Gastrocnemius medialis (tissue), 4 donors: ENCODE measurements at places on chromosomes 2 and 18.

DNA sequence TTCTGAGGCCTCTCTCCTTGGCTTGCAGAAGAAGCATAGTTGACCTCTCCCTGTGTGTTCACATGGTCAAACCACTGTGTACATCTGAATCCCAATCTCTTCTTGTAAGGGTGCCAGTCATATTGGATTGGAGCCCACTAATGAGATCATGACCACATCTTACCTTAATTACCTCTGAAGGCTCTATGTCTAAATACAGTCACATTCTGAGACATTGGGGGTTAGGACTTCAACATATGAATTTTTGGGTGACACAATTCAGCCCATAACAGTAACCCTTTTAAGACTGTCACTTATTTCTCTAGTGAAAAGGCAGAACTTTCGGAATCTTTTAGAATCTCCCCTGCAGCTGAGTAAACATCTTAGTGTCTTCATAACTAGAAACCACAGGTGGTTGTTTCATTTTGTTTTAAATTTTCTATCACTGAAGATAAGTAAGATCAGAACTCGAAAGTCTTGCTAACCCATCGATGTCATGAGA is 33.3 kb downstream of the BMP10 start:
- H3K27ac ChIP-seq, result no peak overlapping the region
- H3K4me3 ChIP-seq, result no peak overlapping the region
- H3K27me3 ChIP-seq, result no peaks in the 10 kb centered on the region
- peaks cover 3% of the 10 kb centered on the region for H3K4me1 ChIP-seq

GRCh38 chr2:216492597-216493333 is 5.9 kb upstream of the RPL37A start:
- H3K27me3 ChIP-seq, result no peaks in the 10 kb centered on the region
- H3K36me3 ChIP-seq, result no peaks in the 10 kb centered on the region
- no peak for DNase-seq
- no peak overlapping the region for H3K27ac ChIP-seq

DNA sequence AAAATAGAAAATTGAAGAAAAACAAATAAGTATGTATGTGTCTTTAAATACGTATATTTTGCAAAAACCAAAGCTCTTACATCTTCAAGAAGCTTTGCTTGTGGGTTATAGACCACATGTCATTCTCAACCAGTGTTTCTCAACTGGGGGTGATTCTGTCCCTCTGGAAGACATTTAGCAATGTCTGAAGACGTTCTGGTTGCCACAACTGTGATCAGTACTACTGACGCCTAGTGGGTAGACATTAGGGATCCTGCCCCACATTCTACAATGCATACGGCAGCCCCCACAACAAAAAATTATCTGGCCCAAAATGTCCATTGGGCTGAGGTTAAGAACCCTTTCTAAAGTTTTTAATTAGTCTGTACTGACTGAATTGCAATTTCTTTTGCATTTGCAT is 48.4 kb downstream of the UNC50 start:
- no peak overlapping the region for H3K4me3 ChIP-seq
- DNase-seq, result no peak
- H3K36me3 ChIP-seq, result peaks cover 12% of the 10 kb centered on the region
- no peaks in the 10 kb centered on the region for H3K27me3 ChIP-seq
- H3K4me1 ChIP-seq, result no peaks in the 10 kb centered on the region

DNA sequence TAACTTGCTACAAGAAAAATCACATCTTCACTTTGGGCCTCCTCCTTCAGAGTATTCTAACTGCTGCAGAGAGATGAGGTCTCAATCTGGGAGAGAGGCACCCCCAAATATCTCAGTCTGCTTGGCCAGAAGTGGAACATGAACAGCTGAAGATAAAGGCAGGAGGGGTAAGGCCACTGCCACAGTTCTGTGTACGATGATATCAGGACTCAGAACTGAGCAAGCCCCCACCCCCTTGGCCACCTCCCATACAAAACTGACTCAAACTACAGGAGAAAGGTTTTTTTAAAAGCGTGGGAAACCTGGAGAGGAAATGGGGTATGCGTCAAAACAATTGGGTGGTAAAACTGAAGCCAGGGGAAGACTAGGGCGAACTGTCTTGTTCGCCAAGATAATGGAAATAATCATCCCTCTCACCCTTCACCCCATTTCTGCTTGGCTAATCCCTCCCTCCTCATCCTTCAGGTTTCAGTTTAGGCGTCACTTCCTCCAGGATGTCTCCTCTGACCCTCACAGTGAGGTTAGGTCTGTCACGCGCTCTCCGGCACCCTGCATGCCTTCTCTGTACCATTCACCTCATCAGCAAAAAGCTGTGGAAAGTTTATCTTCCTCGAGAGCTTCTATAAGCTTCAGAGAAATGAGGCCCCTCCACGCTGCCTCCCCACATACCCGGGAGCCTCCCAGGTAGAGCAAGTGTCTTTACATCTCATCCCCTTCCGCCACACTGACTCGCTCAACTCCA is 64.4 kb downstream of the SFXN5 start:
- H3K4me3 ChIP-seq, result no peak overlapping the region
- H3K27ac ChIP-seq, result no peak overlapping the region
- H3K36me3 ChIP-seq, result no peaks in the 10 kb centered on the region
- H3K4me1 ChIP-seq, result no peaks in the 10 kb centered on the region
- no peak for DNase-seq

DNA sequence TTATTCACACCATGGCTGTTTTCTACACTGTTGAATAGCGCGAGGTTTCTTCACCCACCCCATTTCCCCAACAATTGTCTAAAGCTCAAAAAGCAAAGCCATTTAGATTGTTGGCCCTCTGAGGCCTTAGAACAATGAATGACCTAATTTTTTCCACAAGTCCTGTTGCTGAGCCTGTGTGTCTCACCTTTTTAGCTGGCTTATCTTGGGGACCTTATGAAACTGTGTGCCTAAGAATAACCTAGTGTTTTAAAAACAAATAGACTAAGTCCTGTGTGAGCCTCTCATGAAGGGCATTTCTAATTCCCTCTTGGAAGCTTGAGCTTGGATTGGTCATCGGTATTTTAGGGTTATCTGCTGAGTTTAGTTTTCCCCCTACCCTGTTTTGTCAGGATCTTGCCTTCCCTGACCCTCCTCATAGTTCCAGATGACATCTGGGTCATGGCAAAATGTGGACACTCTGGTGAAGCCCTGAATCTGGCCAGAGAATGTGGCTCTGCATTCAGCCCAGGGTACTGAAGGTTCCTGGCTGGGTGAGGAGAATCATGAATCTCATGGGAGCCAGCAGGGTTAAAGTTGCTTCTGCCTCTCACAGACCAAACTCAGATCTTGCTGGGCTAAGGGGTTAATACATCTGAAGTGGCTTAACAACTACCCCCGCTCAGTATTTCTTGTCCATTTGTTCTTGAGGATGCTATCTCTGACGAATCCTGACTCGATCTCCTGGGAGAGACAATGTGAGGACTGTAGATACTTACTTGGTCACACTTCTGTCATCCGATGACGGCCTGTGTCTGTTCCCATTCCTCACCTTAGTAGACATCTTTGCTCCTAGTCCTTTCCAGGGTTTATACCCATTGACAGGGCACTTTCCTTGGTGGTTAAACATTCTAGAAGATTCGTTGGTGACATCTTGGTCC is 104.2 kb upstream of the MAP4K3 start:
- H3K36me3 ChIP-seq, result no peaks in the 10 kb centered on the region
- no peaks in the 10 kb centered on the region for H3K27me3 ChIP-seq
- H3K4me1 ChIP-seq, result peaks cover 29% of the 10 kb centered on the region
- H3K27ac ChIP-seq, result peak overlapping the region; percentile 82
- no peak for DNase-seq

DNA sequence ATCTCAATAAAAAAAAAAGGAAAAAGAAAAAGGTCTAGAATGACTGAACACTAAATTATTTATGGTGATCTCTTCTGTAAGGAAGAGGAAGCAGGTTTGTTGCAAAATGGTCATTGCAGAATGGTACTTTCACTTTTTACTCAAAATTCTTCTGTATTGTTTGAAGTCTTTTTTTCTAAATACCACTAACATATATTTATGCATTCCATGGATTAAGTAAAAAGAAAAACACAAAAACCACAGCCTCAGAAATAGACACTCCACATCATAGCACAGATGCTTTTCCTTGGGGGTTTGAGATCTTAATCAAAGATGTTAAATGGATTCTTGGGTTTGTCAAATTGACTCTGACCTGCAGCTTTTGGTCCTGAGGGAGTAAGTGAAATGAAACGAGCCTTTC is 47.4 kb downstream of the RHOB start:
- H3K4me3 ChIP-seq, result no peak overlapping the region
- no peak overlapping the region for H3K27ac ChIP-seq
- DNase-seq, result no peak

DNA sequence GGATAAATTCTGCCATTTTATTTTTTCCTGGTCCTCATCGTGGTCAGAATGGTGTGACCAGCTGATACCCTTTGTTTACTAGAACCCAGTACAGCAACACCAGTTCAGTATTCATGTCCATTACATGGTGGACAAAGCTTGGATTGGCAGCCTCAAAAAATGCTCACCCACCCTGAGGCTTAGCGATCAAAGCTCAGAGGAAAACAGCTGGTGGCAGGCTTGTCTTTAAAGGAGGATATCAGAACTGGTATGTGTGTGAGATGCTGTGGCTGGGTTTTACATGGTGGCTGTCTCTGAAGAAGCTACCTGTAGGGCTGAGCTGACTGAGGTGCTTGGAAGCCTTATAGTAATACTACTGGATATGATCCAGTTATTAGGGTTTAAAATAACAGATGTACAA is 471.1 kb upstream of the MEX3C start:
- H3K4me1 ChIP-seq, result no peaks in the 10 kb centered on the region
- no peaks in the 10 kb centered on the region for H3K27me3 ChIP-seq
- H3K36me3 ChIP-seq, result no peaks in the 10 kb centered on the region
- no peak for DNase-seq
- H3K4me3 ChIP-seq, result no peak overlapping the region

GRCh38 chr2:26011990-26012856 is 21.7 kb upstream of the RAB10 start:
- peak; percentile 76 for DNase-seq
- no peak overlapping the region for H3K4me3 ChIP-seq
- peaks cover 32% of the 10 kb centered on the region for H3K4me1 ChIP-seq
- no peaks in the 10 kb centered on the region for H3K27me3 ChIP-seq
- no peaks in the 10 kb centered on the region for H3K36me3 ChIP-seq
